ENCODE measurements at places on chromosomes 6 and 20.
A peak's percentile ranks its signal among the peaks of the same experiment; 100 is the strongest.

DNA sequence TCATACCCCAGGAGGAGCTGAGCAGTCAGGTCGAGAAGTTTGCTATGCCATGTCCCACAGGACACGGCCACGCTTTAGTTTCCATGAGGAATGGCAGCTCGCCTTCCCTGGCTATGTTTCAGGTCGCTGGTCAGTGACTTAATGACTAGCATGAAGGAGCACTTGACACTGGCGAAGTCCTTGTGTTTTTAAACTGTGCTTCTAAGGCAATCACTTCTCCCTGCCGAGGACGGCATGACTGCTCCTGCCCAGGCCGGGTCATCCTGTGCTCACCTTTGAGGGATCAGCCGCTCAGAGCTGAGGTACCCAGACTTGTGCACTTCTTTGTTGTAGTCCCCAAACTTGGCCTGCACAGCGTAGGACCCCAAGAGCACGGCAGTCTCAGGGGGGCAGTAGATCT lies 34.1 kb downstream of the EZR start:
- no peak for DNase-seq

DNA sequence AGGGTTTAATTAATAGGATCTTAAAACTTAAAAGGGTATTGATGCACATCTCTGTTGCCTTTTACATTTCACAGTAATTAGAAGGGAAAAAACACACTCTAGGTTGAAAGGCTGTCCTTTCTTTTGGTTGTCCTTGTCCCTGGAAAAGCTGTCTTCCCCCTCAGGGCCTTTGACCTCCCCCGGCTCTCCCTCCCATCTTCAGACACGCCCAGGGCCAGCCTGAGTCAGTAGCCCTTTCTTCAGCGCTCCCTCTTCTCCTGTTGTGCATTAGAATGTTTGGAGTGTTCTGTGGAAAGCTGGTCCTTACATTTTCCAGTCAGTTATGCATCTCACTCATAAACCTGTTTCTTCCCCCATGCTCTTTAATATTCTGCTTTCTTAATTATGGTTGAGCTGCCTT lies 157.0 kb downstream of the MTHFD1L start:
- no peak for DNase-seq

DNA sequence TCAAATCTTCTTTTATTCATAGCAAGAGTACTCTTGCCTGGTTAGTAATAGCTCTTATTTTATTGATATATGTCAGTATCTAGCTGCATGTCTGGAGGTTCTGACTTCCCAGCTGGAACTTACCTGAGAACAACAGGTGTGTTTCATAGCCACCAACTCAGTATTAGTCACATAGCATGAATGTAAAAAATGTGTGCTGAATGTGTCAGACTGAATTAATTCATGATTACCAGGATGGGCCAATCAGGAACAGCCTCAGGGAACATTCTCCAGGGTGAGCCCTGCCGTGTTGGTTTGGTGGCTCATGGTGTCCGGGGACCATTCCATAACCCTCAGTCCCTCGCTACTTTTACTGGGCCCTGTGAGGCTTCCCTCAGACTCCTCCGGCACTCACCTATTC lies 99.7 kb downstream of the TULP4 start:
- no peak for DNase-seq

- DNase-seq: no peak
These were observed 57.8 kb upstream of the NELFCD start for GRCh38 chr20:58923117-58923712.

DNA sequence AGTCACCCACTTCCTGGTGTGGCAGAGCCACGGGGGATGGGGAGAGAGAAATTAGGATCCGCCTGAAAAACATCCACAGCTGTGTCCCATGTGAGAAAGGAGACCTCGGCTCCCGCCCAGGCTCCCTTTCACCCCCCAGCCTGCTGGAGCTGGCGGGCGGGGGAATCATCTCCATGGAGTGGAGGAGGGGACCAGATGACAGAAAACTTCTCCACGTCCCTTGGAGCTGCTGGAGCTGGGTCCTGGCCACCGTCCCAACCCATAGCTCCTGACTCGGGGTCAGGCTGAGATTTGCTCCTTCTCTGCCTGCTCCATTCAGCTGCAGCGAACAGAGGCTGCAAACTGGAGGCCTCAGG lies 113.8 kb downstream of the CEBPB start:
- peak; percentile 86 for DNase-seq

DNA sequence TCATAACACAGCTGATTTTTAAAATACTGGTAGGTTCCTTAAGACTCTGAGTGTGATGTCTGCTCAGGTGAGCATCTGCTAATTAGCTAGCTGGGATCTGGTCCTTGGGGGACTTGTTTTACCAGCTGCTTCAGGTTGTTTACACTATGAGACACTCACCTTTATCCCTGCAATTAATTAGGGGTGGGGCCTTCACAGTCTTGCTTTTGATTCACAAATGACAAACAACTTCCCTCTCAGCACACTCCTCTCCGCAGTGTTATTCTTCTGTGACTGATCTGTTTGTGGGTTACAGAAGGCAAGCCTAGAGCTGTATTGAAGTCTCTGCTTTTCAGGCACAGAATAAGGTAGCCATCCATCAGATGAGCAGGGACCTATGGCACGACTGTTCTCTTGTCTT lies 62.0 kb upstream of the CD83 start:
- no peak for DNase-seq

- peak; percentile 34 for DNase-seq
These were observed 125.0 kb upstream of the MLIP start for GRCh38 chr6:53986165-53986720.

DNA sequence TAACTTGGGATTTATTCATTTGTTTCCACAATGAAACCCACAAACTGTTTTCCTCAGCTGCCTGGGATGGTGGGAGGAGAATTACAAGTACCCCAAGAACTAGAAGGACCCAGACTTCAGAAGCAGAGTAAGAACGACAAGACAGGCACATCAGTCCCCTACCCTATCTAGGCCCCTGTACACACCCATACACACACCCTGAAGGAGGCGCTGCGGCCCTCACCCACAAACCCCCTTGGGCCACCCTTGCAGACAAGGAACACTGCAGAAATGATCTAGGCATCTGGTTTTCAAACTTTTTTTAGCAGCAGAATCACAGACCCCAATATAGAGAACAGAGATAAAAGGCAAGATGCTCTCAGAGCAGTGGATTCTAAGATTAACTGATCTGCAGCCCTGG lies 55.0 kb downstream of the TRERF1 start:
- no peak for DNase-seq

- no peak for DNase-seq
These were observed 50.8 kb upstream of the NRN1 start for GRCh38 chr6:6057442-6058053.

GRCh38 chr6:107820338-107821261 lies 3.5 kb downstream of the SCML4 start:
- no peak for DNase-seq

- peak; percentile 55 for DNase-seq
These were observed 54.6 kb upstream of the POLR1H start for GRCh38 chr6:30006170-30007131.

GRCh38 chr6:22653980-22654610 lies 84.7 kb downstream of the HDGFL1 start:
- no peak for DNase-seq

GRCh38 chr20:56636716-56637115 lies 7.6 kb downstream of the TFAP2C start:
- no peak for DNase-seq

DNA sequence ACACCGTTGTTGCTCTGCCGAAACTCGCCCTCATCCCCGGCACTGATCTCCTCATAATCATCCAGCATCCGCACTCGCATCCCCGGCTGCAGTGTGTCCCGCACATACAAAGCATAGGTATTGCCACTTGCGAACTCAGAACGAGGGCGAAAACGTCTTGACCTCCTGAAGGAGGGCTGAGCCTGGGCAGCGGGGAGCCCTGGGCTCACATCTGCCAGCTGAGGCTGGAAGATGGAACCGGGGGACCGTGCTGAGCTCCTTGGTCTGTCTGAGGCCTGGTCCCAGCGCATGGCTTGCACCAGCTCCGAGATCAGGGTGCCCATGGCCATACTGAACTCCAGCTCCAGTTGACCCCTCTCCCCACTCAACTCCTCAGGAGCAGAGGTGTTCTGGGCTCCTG lies 2.7 kb downstream of the CUL7 start:
- no peak for DNase-seq

- peak; percentile 38 for DNase-seq
These were observed 48.0 kb downstream of the OR2B2 start for GRCh38 chr6:27863962-27864905.

- no peak for DNase-seq
These were observed 140.5 kb upstream of the ZNF217 start for GRCh38 chr20:53734006-53734688.

GRCh38 chr20:63368151-63368550 lies 7.0 kb upstream of the CHRNA4 start:
- DNase-seq: no peak

- DNase-seq: no peak
These were observed 27.5 kb downstream of the MAN1A1 start for GRCh38 chr6:119322034-119322433.
